ENCODE measurements at places on chromosomes 7 and 10. TPM values are rescaled to one million over a fixed set of nuclear protein-coding genes. Genes with fewer than 3 reads are reported as not detected.

- DNase-seq = peak; percentile 67
Observed at GRCh38 chr10:71697938-71698709, 21.5 kb downstream of the C10orf105 start.

- DNase-seq = peak; percentile 66
Observed at GRCh38 chr7:21383227-21384220, 44.4 kb upstream of the SP4 start.

DNA sequence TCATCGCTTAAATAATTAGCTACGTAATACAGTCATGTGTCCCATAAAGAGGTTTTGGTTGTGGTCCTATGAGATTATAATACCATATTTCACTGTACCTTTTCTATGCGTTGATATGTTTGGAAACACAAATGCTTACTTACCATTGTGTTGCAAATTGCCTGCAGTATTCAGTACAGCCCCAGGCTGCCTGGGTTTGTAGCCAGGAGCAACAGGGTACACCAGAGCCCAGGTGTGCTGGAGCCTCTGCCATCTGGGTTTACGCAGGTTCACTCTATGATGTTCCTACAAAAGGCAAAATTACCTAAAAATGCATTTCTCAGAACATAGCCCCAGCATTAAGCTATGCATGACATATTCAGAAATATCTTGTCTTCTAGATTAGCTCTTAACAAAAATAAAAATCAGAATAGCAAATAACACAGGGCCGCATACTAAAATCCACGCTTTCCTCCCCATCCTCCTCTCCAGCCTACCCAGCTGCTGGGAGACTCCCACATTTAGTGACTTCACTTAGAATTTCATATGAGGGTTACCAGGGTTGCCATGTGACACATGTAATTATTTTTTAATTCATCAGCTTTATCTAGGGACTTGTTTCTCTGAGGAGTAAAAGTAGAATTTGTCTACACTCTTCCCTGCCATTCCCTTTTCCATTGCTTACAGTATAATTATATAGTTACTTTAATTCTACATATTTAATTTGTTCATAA lies 559.0 kb upstream of the ADARB2 start:
- DNase-seq = no peak

MMRN2 gene
- not detected for total RNA-seq

Data from activated CD4-positive, alpha-beta T cell treated with anti-CD3 and anti-CD28 coated beads, Interleukin-2, amount 10 ng/mL, durations not matched to agents 24 days and 14 days (primary cell).